CD4-positive, alpha-beta T cell treated with Interleukin-15 for 4 hours (primary cell): ENCODE measurements at places on chromosomes 1 and 21.

DNA sequence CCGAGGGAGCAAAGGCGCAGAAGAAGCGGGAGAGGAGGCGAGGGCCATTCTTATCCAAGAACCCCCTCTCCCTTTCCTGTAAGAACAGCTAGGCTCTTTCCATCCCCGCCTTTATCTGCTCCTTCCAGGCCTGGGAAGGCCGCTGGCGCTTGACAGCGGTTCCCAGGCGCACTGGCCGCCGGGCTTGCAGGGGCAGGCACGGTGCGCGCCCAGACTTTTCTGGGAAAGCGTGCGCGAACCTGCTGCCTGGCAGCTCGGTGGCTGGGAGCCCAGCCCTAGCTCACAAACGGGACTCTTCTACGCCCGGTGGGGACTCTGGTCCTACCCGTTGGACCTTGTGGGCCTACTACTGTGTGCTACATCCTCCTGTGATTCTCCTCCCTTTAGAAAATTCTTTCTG lies 8.8 kb upstream of the IFNLR1 start:
- DNase-seq: no peak

DNA sequence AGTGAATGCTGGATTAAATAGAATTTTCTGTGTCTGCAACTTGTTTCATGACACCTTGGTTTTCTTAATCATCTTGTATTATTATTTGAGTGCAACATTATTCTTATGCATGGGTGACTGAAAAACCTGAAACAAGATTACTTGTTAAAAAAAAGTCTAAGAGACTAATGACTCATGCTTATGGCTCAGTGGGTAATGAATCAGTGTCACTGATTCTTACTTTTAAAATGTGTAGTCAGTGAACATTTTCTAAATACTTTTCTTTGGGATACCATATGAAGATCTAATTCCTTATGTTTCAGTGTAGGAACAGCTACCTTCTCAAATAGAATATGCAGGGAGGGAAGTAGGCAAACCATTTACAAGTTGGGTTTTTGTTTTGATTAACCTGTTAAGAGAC lies 65.5 kb downstream of the PRKAA2 start:
- no peak for DNase-seq

GRCh38 chr1:30911059-30911954 lies 2.7 kb upstream of the SDC3 start:
- peak; percentile 31 for DNase-seq

GRCh38 chr21:37446552-37446951 lies 80.0 kb downstream of the DYRK1A start:
- DNase-seq: no peak

GRCh38 chr21:38759413-38759812 lies 46.3 kb upstream of the ETS2 start:
- DNase-seq: no peak

DNA sequence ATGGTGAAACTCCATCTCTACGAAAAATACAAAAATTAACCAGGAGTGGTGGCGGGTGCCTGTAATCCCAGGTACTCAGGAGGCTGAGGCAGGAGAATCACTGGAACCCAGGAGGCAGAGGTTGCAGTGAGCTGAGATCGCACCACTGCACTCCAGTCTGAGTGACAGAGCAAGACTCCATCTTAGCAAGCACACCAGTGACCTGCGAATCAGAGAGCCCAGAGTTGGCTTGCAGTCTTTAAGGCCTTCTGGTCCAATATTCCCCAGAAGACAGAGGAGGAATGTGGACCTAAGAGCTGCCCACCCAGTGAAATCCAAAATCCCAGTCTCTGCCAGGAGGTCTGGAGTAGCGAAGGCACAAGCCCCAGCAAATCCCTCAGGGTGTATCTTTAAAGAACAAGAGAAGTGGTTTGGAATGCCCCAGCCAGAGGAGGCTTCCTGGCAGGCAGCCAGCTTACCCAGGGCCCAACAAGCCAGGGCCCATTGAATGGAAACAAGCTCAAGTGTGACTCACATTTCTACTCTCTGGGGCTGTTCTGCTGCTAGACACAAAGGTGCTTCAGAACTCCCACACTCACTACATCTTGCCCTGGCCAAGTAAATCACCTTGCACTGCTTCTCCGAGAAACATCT lies 23.9 kb downstream of the GPR161 start:
- no peak for DNase-seq
